ENCODE measurements at places on chromosomes 6 and 20.

GRCh38 chr6:31079656-31080261 is 32.6 kb downstream of the C6orf15 start:
- no peaks in the 10 kb centered on the region for H3K4me1 ChIP-seq
- peak overlapping the region; percentile 49 for H3K4me3 ChIP-seq
- DNase-seq, result peak; percentile 33
- no peaks in the 10 kb centered on the region for H3K27me3 ChIP-seq

GRCh38 chr6:116429111-116429510 is 32.1 kb upstream of the CALHM6 start:
- H3K27ac ChIP-seq, result no peak overlapping the region
- H3K27me3 ChIP-seq, result no peaks in the 10 kb centered on the region
- H3K36me3 ChIP-seq, result peaks cover 13% of the 10 kb centered on the region
- no peak overlapping the region for H3K4me3 ChIP-seq

- no peak overlapping the region for H3K27ac ChIP-seq
- no peaks in the 10 kb centered on the region for H3K4me1 ChIP-seq
- H3K4me3 ChIP-seq, result no peak overlapping the region
- H3K27me3 ChIP-seq, result no peaks in the 10 kb centered on the region
These were observed 161.2 kb downstream of the DOK5 start for GRCh38 chr20:54636575-54636974.

DNA sequence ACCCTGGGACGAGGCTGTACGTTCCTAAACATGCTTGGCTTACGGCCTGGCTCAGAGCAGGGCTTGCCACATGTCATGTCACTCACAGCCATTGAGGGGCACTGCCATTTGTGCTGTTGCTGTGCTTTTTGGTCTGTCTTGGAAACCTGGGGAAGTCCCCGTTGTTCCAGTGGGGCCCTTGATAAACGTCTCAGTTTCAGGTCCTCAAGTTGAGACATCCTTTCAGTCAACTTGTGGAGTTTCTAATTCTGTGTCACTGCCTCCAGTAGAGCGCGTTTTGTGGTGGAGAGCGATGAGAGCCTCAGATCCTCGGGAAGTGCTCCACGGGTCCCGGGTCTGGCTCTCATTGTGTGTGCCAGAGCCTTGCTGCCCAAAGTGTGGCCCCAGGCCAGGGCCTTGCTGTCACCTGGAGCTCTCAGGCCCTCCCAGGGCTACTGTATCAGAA is 43.0 kb upstream of the CCR6 start:
- H3K36me3 ChIP-seq, result no peaks in the 10 kb centered on the region
- H3K4me1 ChIP-seq, result no peaks in the 10 kb centered on the region
- no peak overlapping the region for H3K27ac ChIP-seq
- no peak overlapping the region for H3K4me3 ChIP-seq

DNA sequence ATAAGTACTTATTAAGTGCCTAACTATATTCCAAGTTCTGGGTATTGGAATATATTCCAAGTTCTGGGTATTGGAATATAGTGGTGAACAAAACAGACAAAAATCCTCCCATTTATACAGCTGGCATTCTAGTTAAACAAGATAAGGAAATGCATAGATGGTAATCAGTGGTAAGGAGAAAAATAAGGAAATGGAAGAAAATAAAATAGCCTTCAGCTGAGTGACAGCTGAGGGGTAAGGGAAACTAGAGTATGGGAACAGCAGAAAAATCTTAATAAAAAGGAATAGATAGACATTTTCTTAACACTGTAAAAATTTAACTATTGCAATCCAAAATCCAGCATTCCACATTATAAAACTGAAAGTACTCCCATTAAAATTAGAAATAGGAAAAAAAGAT is 17.2 kb upstream of the WFDC10A start:
- H3K27me3 ChIP-seq, result no peaks in the 10 kb centered on the region
- no peaks in the 10 kb centered on the region for H3K4me1 ChIP-seq
- H3K4me3 ChIP-seq, result no peak overlapping the region
- no peaks in the 10 kb centered on the region for H3K36me3 ChIP-seq
- no peak for DNase-seq

GRCh38 chr6:113149511-113149910 is 707.6 kb upstream of the MARCKS start:
- no peaks in the 10 kb centered on the region for H3K27me3 ChIP-seq
- no peak overlapping the region for H3K27ac ChIP-seq
- no peak overlapping the region for H3K4me3 ChIP-seq
- no peaks in the 10 kb centered on the region for H3K4me1 ChIP-seq
- no peaks in the 10 kb centered on the region for H3K36me3 ChIP-seq

DNA sequence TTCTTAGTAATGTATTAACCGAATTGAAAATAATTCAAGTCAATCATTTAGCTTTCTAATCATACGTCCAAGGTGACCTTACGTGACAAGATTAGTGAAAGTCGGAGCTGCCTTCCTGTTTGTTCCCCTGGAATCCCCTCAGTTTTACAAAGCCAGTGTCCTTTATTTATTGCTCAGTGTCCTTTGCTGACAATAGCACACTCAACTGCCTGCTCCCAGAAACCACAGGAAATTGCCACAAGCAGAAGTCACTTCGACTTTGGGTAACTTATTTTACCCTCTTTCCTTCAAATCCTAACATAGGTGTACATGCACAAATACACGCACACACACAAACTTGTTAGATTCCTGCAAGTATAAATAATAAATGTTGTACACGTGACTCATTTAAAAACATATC is 1167.7 kb upstream of the ADGRB3 start:
- no peaks in the 10 kb centered on the region for H3K36me3 ChIP-seq
- no peaks in the 10 kb centered on the region for H3K4me1 ChIP-seq
- no peak overlapping the region for H3K27ac ChIP-seq
- H3K27me3 ChIP-seq, result no peaks in the 10 kb centered on the region
- no peak overlapping the region for H3K4me3 ChIP-seq
- no peak for DNase-seq

GRCh38 chr6:150949526-150949925 is 84.0 kb downstream of the MTHFD1L start:
- no peaks in the 10 kb centered on the region for H3K27me3 ChIP-seq
- no peak for DNase-seq
- no peaks in the 10 kb centered on the region for H3K4me1 ChIP-seq
- no peak overlapping the region for H3K4me3 ChIP-seq
- H3K27ac ChIP-seq, result no peak overlapping the region
- peaks cover 25% of the 10 kb centered on the region for H3K36me3 ChIP-seq
